Daoy (cell line): ENCODE measurements at places on chromosomes 5 and 9. TPM values are rescaled to one million over a fixed set of nuclear protein-coding genes. Genes with fewer than 3 reads are reported as not detected.
A peak's percentile ranks its signal among the peaks of the same experiment; 100 is the strongest.

DNA sequence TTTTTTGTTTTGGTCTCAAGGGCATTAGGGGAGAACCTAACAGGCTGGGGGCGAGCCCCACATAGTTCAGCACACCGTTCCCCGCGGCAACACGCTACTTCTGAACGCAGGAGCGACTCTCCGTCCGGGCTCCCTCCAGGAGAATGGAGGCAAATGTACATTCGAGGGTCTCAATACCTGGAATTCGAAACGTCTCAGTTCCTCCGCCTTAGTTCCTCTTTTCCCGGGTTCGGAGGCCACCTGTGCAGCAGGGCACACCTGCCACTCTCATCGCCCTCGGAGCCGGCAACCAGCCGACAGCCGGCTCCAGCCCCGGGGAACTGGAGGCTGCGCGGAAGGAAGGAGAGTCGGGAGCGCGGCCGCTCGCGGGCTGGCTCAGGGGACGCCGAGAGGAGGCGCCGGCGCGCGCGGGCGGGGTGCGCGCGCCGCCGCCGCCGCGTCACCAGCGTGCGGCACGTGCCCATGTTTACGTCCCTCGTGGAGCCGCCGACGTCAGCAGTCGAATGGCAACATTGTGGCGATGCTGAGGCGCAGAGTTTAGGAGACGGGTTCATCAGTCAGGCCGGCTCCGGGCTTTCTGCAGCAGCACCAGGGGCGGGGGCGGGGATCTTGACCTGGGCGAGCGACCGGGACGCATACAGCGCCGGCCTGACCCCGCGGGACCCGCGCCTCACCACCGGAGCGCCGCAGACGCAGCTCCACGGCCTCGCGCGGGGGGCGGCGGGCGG, at the start of gene JMY:
Gene JMY, plus strand, starts transcription at position 498 of the 728 bp plus-strand sequence. CDS start 520 bp downstream, outside the sequence.
- peak; percentile 93 for DNase-seq

Gene ZNF367
- total RNA-seq, result 23.8 and 28.8 TPM in 2 replicates

Gene GM2A
- total RNA-seq, result 8.8 and 10.9 TPM in 2 replicates

DNA sequence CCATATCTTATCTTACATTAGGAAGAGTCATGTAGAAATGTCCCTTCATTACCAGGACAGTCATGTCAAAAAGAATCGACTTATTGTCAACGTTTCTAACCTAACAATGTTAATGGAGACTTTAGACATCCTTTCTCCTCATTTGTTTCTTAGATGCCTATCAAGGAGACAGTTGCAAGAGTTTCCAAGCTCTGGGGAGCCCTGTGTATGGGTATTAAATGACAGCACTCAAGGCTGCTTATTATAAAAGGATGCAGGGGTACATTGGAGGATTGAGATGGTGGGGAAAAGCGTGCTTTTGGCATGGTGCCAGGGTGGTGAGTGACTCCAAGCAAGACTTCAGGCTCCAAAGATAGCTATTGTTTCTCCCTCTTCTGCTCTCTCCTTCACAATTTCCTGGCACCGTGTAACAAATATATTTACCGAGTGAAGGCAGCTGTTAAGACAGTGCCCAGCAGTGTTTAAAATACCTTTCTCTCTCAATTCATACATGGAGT, 461.3 kb upstream of the CLINT1 start:
- no peak for DNase-seq

DNA sequence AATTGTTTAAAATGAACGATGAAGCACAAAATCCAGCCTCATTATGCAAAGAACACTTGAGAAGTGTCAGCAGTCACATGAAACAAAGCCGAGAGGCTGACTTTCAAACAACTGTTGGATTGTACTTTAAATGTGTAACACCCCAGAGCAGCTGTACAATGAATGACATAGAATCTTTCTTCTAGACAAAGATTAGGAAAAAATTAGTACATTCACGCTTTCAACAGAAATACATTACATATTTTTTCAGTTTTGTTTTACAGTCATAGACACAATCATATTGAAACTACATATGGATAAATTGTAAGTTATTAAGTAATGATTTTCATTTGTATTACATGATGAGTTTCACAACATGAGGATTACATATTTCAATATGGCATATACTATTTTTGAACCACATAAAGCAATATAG, 10.6 kb upstream of the AGXT2 start:
- no peak for DNase-seq

DNA sequence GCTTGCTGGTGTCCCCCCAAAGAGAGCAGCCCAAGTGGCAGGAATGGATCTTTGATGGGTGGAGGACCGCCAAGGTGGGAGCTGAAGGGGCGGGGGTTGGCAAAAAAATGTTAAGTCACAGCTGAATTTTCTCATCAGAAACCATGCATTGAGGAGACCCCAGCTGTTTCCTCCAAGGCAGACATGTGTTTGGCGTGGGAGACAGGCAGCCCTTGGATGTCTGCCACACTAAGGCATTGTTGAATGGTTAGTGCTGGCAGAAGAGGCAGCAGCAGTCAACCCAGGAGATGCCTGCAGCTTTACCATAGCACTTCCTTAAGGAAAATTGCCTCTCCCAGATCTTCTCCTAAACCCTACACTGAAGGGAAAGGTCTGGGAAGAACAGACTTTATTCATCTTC, 394.9 kb upstream of the CD180 start:
- no peak for DNase-seq

- no peak for DNase-seq
Measured at GRCh38 chr5:112018846-112019245, 261.9 kb upstream of the NREP start.

Gene CLTA
- total RNA-seq, result 536 and 596 TPM in 2 replicates

Gene RNF14
- total RNA-seq, result 80.7 and 90.4 TPM in 2 replicates

Gene SLC35A4
- 17.8 and 23.5 TPM in 2 replicates for total RNA-seq

Gene PCDHB6
- total RNA-seq, result 0.69 and 2.9 TPM in 2 replicates

DNA sequence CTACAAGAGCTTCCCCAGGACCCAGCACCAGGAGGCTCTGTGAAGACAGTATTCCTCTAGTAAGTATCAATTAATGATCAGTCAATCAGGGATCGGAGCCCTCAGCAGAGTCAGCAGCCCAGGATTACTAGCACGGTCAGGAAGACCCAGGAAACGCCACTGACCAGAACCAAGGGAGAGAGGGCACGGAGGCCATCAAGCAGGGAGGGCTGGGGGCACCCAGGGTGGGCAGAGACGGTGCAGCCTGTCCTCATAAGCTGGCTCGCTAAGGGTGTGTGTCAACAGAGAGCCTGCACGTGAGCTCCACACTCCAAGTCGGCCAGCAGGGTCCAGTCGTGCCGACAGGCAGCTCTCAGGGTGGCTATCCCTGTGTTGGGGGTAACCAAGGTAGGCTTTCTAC, 29.0 kb downstream of the VAV2 start:
- DNase-seq, result no peak
